ENCODE measurements at places on chromosomes 12 and 14.

GRCh38 chr12:132835076-132836025 is 6.7 kb upstream of the GOLGA3 start:
- DNase-seq: no peak

GRCh38 chr12:6539314-6539682 is 5.0 kb downstream of the GAPDH start:
- DNase-seq: no peak

- no peak for DNase-seq
Observed at GRCh38 chr12:105764216-105764835, 374.4 kb downstream of the NUAK1 start.

GRCh38 chr12:123171967-123172366 is 21.1 kb upstream of the PITPNM2 start:
- DNase-seq: no peak

- no peak for DNase-seq
Observed at GRCh38 chr12:67519484-67520433, 128.8 kb upstream of the DYRK2 start.

- DNase-seq: no peak
Observed at GRCh38 chr12:84329938-84330337, 582.7 kb downstream of the SLC6A15 start.

- DNase-seq: no peak
Observed at GRCh38 chr12:5708371-5708770, 236.7 kb downstream of the ANO2 start.

DNA sequence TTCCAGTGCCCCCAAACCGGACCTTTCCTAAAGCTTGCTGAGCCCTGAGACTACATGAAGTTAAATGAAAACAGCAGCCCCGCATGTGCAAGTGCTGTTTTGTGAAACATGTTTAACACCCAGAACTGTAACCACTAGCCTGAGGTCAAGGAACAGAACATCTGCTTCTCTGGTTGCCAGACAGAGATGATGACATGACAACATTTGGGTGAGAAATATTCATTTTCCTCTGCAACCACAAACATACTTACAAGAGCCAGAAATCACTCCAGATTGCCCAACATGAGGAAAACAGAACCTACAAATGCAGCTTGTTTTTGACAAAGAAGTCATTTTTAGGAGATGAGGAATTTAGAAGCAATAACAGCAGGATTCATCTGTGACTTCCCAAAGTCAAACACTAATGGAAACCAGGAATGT is 110.4 kb downstream of the BCAT1 start:
- DNase-seq: no peak

DNA sequence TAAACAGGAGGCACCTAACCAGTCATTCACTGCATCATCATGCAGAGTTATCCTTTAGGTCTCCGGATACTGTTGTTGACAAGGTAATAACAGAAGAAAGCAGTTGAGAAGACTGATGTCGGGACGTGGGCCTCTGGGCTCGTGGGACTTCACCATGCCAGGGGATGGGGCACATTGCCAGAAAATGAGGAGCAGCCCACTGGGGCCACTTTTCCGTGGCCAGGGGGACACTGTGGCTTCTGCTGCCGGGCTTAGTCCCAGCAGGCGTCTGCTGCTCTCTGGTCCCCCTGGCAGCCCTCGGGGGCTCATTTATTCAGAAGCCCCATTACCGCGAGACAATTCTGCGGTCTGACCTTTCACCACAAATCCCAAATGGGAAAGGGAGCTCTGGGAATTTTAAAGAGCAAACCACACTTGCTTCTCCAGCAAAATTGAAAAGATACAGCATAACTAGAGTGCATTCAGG is 201.2 kb downstream of the DAD1 start:
- no peak for DNase-seq

DNA sequence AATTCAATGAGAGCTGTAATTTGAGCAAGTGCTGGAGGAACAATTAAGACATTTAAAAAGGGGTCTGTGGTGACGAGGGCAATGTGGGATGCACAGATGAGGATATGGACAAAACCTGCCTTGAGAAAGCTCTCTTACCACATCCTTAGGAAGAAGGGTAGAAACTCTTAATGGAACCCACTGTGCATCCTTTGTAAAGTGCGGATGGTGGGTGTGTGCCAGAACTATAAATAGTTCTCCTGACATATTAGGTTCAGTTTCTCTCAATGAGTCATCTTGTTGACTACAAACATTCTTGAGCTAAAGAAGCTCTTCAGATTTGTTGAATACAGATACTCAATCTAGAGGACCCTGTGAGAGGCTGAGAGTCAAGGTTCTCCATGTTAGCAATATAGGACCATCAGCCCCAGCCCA is 106.1 kb upstream of the ANO4 start:
- no peak for DNase-seq

DNA sequence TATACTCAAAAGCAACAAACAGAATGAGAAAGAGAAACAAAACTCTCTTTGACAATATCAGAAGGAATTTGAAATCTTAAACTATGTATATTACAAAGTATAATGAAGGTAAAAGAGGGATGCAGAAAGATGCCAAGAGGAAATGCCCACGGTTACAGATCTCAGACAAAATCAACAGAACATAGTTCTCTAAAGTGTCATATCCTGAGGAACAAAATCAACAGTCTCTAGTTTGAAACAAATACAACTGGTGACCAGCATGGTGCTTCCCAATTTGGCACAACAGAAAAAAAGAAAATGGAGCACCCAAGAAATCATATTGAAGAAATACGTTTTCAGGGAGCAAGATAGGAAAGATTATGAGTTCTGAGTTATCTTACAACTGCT is 116.5 kb downstream of the METTL25 start:
- no peak for DNase-seq

DNA sequence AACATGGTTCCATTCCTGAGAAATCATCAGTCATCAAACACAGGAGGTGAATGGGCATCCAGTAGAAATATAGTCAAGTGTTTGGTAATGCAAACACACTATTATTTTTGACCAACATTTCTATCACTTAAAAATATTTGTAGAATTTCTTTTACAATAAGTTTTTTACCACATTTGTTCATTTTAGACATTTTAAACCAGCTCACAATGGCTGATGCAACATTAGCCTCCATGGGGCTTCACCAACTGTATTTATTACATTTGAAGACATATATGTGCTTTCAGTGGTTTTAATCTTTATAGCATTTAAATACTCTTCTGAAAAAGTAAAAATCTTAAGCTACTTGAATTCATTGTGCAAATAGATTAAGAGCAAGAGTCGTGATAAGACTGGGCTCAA is 1201.4 kb upstream of the TMEM132C start:
- DNase-seq: no peak

- no peak for DNase-seq
Observed at GRCh38 chr12:8943565-8944186, 5.8 kb downstream of the M6PR start.

DNA sequence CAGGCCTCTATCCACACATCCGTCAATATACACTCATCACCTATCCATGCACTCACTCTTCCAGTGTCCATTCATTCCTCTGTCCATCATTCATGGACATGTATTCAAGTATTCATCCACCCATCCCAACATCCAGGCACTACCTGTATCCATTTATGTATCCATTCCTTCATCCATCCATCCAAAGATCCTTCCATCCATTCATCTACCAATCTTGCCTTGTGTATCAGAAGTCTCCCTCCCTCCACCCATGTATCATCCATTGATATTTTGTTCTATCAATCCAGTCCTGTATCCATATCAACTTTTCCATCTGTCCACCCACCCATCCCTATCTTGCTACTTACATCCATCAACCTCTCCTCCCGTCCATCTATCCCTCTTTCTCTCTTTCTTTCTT is 4.0 kb downstream of the BEGAIN start:
- DNase-seq: no peak

DNA sequence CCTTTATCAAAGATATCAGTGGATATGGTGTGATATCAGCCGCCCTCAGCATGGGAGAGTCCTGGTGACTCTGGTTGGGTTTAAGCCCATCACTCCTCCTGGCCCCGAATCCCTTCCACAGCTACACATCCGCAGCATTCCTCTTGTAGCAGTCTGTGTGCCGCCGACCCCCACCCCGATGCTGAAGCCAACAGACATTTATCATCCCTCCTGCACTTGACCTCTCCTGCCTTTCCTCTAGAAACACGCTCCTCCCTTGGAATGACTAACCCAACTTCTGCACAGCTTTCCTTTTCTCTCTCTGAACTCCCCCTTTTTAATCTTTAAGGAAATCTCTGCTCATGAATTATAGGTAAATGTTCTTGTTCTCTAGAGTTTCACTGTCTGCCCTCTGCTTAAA is 250.9 kb upstream of the FOXN3 start:
- no peak for DNase-seq

DNA sequence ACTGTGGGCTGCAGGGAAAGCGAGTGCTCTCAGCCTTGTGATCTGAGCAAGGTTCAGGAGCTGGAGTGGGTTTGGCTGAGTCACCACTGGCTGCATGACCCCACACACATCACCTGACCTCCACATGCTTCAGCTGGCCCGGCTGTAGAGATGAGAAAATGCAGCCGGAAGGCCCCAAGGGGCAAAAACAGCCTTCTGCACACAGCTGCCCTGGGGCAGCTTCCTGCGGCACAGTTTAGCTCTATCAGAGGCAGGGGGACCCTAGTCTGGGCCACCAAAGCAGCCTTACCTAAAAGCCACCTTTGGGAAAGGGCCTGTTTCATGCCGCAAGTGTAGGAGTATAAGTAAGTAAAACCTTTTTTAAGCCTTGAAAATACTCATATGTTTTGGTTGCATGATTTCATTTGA is 123.3 kb downstream of the SSPN start:
- no peak for DNase-seq

GRCh38 chr14:91400696-91401095 is 16.9 kb downstream of the CCDC88C start:
- no peak for DNase-seq

GRCh38 chr12:65084579-65084978 is 36.5 kb downstream of the WIF1 start:
- no peak for DNase-seq

DNA sequence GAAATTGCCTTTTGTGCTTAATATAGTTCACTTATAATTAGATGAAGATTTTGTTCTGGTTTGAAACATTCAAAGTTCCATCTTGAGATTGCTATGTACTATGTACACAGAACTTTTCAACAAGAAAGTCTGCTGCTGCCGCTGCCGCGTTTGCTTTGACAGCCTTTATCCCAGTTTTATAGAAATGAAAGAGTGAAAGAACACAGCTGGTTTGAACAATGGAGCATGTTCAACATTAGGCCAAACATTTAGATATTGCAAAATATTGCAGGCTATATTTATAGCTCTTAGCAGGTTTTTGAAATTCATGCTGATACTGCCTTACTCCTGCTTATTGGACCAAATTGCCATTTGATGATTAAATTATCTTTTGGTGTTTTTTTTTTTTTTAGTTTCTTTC is 299.8 kb upstream of the PRKD1 start:
- no peak for DNase-seq

DNA sequence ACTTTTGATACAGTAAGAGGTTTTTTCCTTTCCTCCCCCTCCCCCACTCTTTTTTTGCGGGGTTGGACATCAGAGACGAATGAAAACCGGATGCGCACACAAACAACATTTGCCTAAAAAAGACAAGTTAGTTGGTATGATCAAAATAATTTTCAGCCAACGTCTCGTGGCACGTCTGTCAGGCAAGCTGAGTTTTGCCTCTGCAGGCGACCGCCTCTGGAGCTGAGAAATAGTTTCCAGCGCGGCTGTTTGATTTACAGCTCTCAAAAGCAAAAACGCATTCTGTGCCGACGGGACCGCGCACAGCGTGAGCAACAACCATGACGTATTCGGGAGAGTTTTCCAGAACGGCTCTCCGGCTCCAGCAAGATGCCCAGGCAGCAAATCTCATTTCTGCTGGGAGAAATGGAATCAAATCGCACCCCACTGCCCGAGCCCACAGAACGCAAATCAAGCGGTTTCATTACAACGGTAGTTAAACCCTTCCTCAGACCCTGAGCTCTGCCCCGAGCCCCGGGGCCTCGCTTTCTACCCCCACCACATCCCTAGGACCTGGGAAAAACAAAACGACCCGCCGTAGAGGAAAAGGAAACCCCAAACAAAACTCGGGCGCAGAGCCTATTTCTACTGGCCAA is 14.2 kb upstream of the CALM1 start:
- DNase-seq: no peak

- DNase-seq: no peak
Observed at GRCh38 chr14:70422538-70422937, 5.6 kb upstream of the SYNJ2BP start.

DNA sequence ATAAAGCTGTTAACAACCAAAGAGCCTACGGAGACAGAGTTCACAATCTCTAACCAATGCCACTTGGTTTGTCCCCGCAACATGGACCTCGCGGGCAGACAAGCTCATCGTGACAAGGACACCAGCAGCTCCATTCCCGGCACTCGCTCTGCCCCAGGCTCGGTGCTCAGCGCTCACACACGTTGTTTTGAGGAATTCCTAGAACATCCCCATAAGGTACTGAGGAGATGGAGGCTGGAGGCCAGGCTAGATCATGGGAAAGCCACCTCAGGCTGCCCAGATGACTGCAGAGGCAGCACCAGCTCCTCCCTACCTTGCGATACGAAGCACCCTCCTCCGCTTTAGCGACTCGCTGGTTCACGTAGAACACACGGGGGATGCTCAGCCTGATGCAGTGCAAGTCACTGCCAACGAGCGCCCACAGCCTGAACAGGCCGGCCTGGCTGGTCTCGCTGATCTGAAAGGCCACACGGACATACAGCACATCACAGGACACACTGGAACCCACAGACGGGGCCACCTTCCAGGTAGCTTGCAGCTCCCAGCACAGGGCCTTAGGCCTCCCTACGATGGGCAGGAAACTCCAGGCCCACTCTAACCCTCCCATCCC is 30.1 kb downstream of the P2RX2 start:
- DNase-seq: no peak

GRCh38 chr14:101819251-101819990 is 57.9 kb downstream of the PPP2R5C start:
- DNase-seq: no peak

GRCh38 chr14:99540196-99541032 is 59.2 kb downstream of the CCNK start:
- no peak for DNase-seq

GRCh38 chr12:92701441-92701840 is 1.3 kb upstream of the PLEKHG7 start:
- DNase-seq: no peak

DNA sequence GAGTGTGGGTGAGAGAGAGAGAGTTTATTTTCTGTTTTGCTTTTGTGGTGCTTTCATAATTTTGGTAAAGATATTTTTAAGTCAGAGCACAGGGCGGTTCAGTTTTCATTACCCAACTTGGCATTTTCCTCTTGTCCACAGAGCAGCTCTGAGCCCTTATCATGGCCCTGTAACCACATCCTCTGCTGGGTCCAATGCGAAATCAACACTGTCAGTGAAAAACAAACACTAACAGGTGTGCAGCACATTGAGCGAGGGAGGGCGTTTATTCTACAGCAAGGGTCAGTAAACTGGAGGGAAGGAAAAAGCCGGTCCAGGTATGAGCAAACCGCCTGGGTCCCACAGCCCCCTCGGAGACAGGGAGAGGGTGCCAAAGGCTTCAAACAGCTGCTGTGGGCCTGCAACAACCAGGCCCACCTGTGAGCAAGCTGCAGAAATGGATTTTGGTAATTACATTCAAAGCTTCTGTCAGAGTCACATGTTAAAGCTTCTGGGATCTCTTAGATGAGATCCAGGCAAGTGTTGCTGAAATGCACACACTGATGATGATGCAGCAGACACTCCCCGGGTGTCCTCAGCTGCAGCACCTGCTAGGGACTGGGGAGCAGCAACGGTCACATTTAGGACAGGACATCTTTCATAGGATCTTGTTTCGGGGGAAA is 132.7 kb upstream of the DYRK2 start:
- DNase-seq: no peak

- no peak for DNase-seq
Observed at GRCh38 chr12:50221228-50222008, 54.2 kb upstream of the CERS5 start.
